Left renal pelvis (tissue), 4 donors: ENCODE measurements at places on chromosomes 11 and 22. TPM values are rescaled to one million over a fixed set of nuclear protein-coding genes. Genes with fewer than 3 reads are reported as not detected.

DNA sequence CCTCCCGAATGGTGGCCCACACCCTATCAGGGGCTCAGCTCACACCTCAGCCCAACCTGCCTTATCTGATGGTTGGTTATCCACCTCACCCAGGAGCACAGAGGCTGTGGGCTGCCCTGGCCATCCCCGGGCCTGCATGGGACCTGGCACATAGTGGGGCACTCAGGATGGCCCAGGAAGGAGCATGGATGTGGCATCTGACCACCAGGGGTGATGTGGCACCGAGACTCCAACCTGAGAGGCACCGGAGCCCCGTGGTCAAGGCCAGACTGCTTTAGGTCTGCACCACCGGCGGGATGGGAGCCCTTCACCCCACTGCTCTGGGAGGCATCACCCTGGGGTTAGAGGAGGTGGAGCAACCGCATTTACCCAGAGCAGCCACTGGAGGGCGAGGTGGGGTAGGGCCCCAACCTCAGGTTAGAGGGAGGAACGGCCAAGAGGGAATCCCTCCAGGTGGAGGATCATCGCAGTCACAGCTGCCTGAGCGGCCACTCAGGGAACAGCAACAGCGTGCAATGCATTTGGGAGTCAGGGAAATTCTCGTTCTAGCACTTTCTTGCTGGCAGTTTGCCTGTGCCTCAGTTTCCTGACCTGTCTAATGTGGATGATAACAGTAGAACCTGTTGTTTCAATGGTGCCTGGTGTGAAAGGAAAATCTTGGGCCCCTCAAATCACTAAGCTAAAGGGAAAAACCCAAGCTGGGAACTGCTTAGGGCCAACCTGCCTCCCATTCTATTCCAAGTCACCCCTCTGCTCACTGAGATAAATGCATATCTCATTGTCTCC lies 52.9 kb upstream of the CARS1 start:
- DNase-seq, result no peak

DNA sequence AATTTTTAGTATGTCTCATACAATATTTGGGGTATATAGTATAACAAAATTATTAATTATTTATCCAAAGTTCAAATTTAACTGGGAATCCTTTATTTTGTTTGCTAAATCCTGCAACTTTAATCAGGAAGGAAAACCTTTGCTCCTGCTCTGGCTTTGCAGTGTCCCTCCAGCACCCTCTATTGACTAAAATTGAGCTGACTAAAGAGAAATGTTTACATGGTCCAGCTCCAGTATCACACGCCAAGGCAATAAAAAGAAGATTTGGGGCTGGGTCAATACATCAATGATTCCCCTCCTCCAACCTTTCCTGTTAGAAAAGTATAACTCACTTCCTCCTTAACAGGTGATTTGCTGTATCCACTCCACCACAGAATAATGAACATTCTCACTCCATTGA lies 153.0 kb upstream of the LRRC4C start:
- no peak for DNase-seq

GRCh38 chr11:69311767-69312385 lies 17.9 kb downstream of the MYEOV start:
- DNase-seq, result no peak

GRCh38 chr11:12901272-12901671 lies 107.8 kb upstream of the RASSF10 start:
- DNase-seq, result no peak

DNA sequence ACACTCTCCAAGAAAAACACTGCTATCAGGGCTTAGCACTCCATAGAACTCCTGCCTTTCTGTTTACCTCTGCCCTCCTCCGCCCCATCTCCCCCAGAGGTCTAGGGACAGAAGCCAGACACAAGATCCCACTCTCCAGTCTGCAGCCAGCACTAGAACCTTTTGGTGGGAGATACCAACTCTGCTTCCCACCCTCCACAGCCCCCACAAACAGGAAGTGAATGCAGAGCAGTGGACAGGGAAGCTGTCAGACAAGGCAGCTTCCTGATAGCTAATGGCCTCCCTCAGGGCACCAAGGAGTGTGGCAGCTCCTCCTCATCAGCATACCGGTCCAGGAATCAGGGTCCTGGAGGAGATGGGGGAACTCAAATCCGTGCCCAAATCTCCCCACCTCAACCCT lies 5.1 kb downstream of the SCN4B start:
- DNase-seq, result no peak

DNA sequence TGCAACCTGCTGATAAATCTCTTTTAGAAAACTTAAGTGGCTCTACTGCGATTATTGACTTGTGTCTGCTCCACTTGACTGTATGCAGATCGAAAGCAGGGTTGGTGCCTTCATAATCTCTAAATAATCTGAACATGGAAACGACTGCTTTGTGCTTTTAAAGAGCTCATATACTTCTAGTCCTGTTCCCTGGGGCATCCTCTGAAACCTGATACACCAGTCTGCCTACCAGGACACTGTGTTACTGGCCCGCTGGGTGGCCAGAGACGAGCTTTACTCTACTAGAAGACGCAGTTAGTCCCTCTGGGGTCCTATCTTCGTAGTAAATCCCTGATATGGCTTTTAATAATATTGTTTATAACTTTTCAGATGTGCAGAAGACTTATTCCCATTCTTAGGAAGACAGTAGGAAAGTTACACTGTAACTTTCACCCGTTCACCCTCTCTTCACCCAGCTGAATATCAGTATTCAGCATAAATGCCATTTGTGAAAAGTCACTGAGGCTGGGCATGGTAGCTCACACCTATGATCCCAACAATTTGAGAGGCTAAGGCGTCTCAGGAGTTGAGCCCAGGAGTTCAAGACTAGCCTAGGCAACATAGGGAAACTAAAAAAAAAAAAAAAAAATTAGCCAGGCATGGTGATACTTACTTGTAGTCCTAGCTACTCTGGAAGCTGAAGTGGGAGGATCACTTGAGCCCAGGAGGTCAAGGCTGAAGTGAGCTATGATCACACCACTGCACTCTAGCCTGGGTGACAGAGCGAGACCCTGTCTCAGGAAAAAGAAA lies 9.0 kb upstream of the HTR3B start:
- DNase-seq, result no peak

- no peak for DNase-seq
These were observed 8.3 kb upstream of the KIAA0930 start for GRCh38 chr22:45248832-45249561.

DNA sequence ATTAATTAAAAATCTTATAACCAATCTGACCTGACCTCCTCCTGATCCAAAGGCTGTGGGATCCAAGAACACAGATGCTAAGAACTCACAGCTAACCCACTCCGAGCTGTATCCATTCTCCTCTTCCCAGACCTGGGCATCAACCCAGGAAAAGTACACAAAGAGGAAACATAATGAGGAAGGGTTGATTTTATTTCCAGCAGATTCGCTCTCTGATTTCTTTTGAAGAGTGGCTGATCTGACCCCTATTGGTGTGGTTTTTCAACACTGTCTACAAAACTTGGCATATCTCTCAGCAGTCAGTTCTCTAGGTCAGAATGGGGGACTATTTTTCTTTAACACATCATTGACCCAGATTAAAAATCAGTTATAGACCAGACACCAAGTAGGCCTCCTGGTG lies 201.9 kb upstream of the UBASH3B start:
- no peak for DNase-seq

- no peak for DNase-seq
These were observed 24.9 kb downstream of the XKR3 start for GRCh38 chr22:16800358-16800757.

DNA sequence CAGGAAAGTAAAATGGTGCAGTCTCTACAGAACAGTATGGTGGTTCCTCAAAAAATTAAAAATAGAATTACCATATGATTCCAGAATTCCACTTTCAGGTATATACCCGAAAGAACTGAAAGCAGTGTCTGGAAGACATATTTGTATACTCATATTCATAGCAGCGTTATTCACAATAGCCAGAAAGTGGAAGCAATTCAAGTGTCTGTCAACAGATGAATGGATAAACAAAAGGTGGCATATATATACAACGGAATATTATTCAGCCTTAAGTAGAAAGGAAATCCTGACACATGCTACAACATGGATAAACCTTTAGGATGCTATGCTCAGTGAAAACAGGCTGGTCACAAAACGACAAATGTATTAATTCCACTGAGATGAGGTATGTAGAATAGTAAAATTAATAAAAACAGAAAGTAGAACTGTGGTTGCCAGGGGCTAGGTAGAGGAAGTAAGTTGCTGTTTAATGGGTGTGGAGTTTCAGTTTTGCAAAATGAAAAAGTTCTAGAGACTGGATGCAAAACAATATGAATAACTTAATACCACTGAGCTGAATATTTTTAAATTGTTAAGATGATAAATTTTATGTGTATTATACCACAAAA lies 14.5 kb downstream of the SAA1 start:
- no peak for DNase-seq

- no peak for DNase-seq
These were observed 103.5 kb downstream of the WT1 start for GRCh38 chr11:32331792-32332191.

- DNase-seq, result no peak
These were observed 23.5 kb upstream of the TIMP3 start for GRCh38 chr22:32777987-32778386.

- no peak for DNase-seq
These were observed 3.3 kb downstream of the POLD4 start for GRCh38 chr11:67349928-67350465.

- no peak for DNase-seq
These were observed 72.3 kb downstream of the FAM76B start for GRCh38 chr11:95717314-95717713.

GRIA4 gene
- polyA plus RNA-seq, result 0.60 TPM

TEX12 gene
- not detected for polyA plus RNA-seq

OR5B21 gene
- not detected for polyA plus RNA-seq

MS4A4A gene
- polyA plus RNA-seq, result 15.3 TPM

STX3 gene
- polyA plus RNA-seq, result 39.1 TPM
